Esophagus muscularis mucosa (tissue), 4 donors: ENCODE measurements at places on chromosomes 16 and 17.

GRCh38 chr16:55825115-55825728 lies 7.7 kb downstream of the CES1 start:
- DNase-seq, result no peak

- no peak for DNase-seq
Observed at GRCh38 chr17:82235056-82235774, 6.4 kb downstream of the SLC16A3 start.

GRCh38 chr16:21053590-21053989 lies 97.1 kb downstream of the DNAH3 start:
- DNase-seq, result no peak

GRCh38 chr16:57937861-57938260 lies 33.1 kb downstream of the CNGB1 start:
- DNase-seq, result no peak

DNA sequence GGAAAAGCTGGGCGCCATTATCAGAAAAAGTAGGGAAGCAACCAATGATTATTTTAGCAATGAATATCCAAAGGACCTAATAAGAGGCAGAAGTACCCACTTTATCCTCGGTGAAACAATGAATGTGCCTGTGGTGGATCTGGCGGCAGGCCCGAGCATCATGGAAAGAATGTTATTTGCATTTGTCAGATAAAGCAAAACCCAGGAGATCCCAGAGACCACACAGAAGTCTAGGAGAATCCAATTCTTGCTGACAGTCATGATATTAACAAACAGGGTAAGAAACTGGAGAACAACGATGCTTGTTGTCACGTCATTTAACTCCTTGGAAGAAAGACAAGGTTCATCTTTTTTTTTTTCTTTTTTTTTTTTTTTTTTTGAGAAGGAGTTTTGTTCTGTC lies 12.0 kb upstream of the TNRC6A start:
- no peak for DNase-seq

DNA sequence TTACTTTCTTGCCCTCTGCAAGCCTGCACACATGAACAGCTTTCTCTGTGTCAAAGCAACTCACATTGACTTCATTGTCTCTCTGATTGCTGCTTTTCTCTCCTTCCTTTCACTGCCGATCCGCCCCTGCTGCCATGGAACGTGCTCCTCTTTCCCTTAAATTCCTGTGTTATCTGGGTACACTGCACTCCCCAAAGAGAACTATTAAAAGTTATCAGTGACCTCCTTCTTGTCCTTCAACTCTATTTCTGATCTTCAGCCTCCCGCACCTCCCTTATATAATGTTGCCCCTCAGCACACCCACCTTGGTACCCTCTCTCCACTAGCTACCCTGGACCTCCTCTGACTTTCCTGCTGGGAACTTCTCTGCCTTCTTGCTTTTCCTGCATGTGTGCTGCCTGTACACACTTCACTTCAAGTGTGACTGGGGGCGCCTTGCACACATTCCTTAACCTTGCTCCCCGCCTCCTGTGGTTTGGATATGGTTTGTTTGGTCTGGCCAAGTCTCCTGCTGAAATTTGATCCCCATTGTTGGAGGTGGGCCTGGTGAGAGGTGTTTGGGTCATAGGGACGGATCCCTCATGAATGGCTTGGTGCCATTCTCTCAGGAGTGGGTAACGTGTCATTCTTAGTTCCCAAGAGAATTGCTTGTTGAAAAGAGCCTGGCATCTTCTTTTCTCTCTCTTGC lies 26.7 kb upstream of the PMP22 start:
- DNase-seq, result no peak

DNA sequence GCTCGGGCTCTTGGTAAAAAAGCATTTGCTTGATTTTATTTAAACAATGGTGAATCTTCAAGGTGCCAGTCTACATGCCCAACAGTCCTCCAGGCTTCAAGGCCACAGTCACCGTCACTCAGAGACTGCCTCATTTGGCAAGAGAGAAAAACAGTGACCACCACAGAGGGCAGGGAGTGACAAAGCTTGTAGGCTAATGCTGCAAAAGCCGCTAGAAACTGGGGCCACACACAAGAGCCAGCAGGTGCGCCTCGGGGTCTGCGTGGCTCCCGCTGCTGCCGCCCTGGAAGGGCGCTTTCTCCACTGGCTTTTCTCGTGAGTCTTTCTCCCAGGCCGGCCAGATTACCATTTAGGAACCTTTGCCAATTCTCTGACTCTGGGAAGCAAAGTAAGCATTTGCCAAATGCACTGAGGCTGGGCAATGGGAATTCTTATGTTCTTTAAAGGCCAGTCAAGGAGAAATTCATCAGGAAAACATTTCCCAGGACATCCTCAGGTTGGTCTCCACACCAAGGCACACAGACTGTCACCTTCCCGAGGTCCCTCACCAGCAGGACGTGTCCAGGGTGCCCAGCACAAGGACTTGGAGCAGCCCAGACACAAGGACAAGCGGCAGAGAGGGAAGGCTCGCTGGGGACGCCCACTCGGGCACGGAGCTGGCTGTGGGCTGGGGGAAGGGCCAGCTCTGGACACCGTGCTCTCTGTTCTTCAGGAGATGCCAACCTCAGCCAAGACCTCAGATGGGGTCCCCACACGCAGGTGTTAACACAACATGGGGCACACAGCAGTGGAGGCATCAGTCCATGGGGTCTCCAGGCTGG lies 12.5 kb upstream of the C16orf95 start:
- no peak for DNase-seq

GRCh38 chr17:33688771-33689170 lies 395.7 kb upstream of the ASIC2 start:
- DNase-seq, result no peak

GRCh38 chr17:78113804-78114785 lies 14.5 kb downstream of the TMC6 start:
- no peak for DNase-seq

DNA sequence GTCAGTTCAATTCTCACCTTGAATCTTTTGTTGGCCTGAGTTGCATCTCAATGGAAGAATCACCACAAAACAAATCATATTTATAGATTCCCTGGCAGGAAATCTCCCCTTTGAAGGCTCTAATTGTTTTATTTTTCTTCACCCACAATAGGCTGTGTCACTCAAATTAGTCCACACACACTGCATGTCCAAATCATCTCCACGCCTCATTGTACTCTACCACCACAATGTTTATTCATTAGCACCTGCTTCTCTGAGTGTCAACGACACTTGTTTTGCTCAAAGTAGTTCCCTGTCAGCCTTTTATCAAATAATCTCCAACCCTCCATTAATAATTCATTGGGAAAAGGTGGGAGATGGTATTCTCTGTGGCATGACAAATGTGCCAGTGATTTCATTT lies 164.3 kb downstream of the ABCC12 start:
- DNase-seq, result no peak
